ENCODE measurements at places on chromosomes 4 and X.

GRCh38 chr4:3037957-3038461 is 36.3 kb downstream of the HTT-AS start:
- DNase-seq = peak; percentile 68

DNA sequence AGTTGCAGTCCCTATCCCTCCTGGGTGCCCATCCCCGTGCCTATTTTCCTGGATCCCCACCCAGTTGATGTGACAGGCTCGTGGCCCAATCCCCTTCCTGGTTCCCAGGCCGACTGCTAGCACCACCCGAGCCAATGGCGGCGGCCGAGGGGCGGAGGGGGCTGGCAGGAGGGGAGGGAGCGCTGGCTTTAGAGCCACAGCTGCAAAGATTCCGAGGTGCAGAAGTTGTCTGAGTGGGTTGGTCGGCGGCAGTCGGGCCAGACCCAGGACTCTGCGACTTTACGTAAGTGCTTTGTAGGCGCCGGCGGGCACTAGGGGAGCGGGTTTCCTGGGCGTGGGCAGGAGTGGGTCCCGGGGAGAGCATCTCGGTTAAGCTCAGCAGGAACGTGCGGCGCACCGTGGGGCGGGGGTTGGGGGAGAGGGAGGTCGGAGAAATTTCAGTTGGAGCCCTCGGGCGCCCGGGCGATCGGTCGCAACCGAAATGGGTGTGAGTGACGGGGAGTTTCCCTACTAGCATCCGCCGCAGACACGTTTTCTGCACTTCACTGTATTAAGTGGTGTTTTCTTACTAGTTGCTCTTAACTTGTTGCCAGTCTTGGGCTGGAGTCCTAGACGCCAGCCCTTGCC is at the start of gene PLS3:
TSS of gene PLS3 (plus strand) at position 197 of the 627 bp plus-strand sequence. CDS start 49,077 bp downstream, outside the sequence.
- peak; percentile 86 for DNase-seq

GRCh38 chr4:89293299-89293698 is 14.3 kb downstream of the GPRIN3 start:
- no peak for DNase-seq

DNA sequence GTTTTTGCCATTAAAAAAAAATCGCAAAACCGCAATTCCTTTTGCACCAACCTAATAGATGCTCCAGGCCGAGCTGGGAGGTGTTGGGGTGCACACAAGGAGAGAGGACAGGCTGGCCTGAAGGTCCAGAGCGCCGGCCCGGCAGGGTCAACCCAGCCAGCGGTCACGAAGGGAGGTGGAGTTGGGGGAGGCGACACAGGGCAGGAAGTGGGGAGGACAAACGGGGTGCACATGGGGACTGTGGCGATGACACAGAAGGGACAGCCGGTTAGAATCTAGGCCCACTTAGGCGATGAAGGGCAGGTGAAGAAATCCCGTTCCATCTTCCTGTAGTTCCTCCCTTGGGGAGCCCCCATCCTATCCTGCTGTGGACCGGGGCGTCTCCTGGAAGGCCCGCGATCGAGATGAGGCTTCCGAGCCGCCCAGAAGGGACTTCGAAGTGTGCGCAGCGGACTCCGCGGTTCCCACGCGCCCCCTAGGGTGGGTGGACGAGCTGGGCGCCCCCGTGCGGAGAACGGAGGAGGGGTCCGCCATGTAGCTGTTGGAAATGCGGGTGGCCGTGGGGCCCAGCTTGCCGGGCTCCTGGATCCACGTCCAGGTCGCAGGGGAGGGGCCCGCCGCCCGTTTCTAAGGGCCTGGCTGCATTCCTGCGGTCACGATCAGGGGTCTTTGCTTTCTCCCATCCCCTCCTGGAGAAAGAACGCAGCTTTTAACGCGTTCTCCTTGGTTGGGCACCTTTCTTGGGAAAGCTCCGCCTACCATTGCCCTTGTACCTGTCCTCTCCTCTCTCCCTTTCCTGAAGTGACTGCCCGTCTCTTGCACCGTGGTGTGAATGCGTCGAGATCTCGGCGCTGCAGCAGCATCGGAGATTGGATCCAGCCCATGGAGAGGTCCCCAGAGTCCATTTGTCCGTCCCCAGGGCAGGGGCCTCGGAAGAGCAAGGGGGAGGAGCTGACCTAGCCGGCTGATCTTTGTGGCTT is 17.0 kb upstream of the HPF1 start:
- no peak for DNase-seq

GRCh38 chr4:6875431-6875831 is 34.2 kb upstream of the TBC1D14 start:
- peak; percentile 93 for DNase-seq

DNA sequence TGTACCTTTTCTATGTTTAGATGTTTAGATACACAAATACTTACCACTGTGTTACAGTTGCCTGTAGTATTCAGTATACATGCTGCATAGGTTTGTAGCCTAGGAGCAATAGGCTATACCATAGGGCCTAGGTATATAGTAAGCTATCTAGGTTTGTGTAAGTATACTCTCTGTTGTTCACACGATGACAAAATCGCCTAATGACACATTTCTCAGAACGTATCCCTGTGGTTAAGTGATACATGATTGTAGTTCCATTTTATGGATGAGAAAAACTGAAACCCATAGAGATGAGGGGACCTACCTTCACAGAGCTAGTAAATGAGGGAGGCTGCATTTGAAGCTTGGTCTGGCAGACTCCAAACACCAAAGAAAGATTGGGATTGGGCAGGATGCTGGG is 79.4 kb upstream of the EFNB1 start:
- DNase-seq = no peak

GRCh38 chrX:112865464-112866025 is 24.9 kb upstream of the AMOT start:
- DNase-seq = no peak

DNA sequence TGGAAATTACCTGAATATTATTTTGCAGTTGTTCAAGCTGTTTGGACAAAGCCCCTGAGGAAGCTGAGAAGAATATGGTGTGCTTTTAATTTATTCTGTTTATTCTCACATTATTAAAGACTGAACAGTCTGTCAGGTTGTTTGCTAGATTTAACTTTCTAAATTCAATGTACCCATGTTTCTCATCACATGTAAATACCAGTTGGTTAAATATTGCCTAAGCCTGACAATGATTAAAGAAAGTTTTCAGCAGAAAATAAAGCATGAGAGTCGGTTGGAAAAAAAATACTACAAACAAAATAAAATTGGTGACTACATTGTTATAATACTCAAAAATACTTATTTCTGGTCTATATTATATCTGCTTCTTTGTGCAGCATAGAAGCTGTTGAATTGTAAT is 1974.7 kb downstream of the ARAP2 start:
- DNase-seq = no peak

- no peak for DNase-seq
Observed at GRCh38 chr4:185278716-185279115, 69.3 kb downstream of the SNX25 start.

- DNase-seq = no peak
Observed at GRCh38 chrX:151177141-151178027, 1.0 kb downstream of the GPR50 start.

All from KBM-7 (cell line).